ENCODE measurements at places on chromosomes 7 and 10.

- DNase-seq = no peak
These were observed 244.2 kb upstream of the IGFBP3 start for GRCh38 chr7:46165276-46165675.

GRCh38 chr7:1727079-1727478, 57.0 kb downstream of the ELFN1 start:
- no peak for DNase-seq

GRCh38 chr10:37856881-37857286, 526 bp downstream of the ZNF248 start:
- peak; percentile 51 for DNase-seq

DNA sequence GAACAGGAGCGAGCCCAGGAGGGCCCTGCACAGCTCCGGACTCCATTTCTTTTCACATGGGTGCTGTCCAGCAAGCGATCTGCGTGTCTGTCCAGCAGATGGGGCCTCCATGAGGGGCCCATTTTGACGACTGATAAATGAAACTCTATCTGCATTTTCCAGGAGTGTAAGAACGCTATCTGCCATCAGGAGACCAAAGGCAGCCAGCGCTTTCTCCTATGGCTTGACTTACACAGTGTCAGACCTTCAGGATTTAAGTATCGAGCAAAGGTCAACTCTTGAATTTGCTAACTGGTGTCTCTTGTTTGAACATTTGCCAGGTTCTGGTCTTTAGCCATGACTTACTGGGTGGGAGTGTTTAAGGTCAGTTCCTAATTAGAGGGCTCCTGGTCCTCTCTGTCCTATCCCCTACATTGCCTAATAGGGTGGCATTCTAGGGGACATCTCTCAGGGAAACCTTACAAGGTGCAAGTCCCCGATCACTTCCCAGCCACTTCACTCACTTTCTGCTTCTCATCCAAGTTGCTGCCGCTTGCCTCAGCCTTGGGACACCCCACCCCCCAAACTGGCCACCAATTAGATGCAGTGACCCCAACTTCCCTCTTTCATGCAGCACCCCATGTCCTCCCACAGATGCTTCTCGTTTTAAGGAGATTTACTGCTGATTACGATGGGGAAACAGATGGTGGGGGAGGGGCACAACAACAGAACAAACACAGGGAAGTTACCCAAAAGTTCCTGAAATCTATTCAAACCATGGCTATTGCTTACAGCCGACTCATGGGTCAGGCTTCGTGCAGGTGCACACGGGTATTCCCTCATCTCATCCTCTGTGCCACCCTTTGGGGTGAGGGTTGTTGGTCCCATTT, 20.0 kb downstream of the VSIR start:
- DNase-seq = peak; percentile 76

GRCh38 chr7:82044497-82045080, 274.7 kb upstream of the HGF start:
- peak; percentile 14 for DNase-seq

- no peak for DNase-seq
These were observed 21.2 kb upstream of the UCN3 start for GRCh38 chr10:5343561-5343960.

- peak; percentile 64 for DNase-seq
These were observed 58.2 kb upstream of the YAE1 start for GRCh38 chr7:39507866-39508551.

GRCh38 chr7:41501466-41501865, 201.4 kb downstream of the INHBA start:
- no peak for DNase-seq

- no peak for DNase-seq
These were observed 409.8 kb upstream of the NPVF start for GRCh38 chr7:25638068-25638467.

DNA sequence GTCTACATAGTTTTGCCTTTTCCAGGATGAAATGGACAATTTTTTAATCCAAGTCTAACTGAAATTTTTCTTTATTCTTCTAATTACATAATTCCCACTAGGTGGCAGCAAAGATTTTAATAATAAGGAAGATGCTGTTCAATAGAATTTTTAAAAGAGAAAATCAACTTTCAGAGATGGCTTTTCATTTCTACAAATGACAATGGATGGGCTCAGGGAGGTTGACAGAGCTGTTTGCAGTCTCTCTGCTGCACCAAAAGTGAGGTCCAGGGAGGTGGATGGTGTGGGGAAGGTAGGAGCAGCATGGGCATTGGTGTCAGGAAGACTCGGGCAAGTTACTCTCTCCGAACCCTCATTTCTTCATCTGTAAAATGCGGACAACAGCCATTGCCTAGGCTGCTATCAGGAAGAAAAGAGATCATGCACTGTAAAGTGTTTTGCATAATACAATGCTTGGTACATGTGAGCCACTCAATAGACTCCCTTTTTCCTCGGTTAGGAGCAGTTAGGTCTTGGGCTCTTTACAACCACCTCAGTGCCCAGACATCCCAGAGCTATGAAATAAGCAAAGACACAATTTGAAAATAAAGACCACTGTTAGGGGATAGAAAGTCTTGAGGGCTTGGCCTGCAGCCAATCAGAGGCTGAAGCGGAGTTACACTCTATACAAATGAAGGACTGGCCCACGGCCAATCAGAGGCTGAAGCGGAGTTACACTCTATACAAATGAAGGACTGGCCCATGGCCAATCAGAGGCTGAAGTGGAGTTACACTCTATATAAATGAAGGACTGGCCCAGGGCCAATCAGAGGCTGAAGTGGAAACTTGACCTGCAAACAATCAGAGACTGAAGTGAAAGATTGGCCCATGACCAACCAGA, 107.1 kb downstream of the ABLIM1 start:
- DNase-seq = peak; percentile 85

- DNase-seq = no peak
These were observed 433.0 kb downstream of the PAXIP1 start for GRCh38 chr7:154569916-154570315.

- no peak for DNase-seq
These were observed 760 bp upstream of the PRAP1 start for GRCh38 chr10:133346413-133346812.

DNA sequence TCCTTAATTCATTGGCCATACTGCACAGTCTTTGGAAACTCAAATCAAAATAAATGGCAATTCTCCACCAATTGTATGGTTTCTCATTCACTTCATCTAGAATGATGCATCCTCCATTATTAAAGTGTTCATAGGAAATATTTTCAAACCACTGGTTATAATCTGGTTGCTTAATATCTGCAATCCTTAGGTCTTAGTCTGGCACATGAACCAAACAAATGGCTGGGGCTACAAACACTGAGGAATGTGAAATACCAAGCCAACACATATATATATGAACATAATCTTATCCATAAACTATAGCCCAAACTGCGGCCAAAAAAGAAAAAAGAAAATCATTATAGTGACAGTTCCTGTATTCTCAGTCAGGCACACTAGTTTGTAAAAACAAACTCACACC, 5.7 kb upstream of the MSS51 start:
- no peak for DNase-seq

DNA sequence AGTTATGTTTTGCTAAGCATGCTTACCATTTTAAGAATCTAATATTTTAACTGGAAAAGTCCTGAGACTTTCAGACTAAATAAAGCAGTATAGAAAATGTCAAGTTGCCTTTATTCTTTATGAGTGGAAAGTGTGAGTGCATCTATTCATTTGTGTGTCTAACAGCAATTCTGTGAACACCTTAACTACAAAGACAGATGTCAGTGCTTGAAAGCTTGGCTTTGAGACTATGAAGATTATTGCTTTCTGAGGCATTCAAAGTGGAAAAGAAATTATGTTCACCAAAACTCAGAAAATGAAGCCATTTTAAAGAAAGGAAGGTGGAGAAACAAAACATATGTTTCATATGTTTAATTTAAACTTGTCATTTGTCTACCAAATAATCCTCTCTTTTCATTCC, 294.5 kb upstream of the SEMA3C start:
- no peak for DNase-seq

GRCh38 chr7:6164491-6164890, 107.9 kb downstream of the CYTH3 start:
- no peak for DNase-seq

GRCh38 chr10:127266431-127266830, 70.0 kb upstream of the INSYN2A start:
- no peak for DNase-seq

GRCh38 chr7:2521341-2521745, 1.8 kb downstream of the LFNG start:
- DNase-seq = no peak

GRCh38 chr7:2754086-2754485, 66.1 kb downstream of the AMZ1 start:
- DNase-seq = no peak

DNA sequence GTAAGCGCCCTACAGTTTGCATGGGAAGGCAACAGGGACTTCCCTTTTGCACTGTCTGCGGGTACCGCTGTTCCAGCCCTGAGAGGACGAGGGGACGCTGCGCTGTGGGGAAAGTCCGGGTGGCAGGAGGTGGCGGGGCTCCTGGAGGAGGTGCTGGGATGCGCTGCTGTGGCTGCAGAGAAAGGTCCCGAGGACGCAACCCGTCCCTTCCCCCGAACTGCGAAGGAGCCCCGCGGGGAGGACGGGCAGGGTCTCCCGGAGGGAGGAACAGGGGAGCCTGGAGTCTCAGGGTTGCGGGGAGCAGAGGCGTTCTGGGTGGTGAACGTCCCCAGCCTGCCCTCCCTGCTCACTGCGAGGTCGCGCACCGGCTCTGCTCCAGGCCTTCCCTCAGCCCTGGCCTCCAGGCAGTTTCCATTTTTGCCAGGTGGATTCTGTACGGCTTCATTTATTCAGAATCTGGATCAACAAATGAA, 91.6 kb downstream of the CXCL12 start:
- DNase-seq = peak; percentile 69

GRCh38 chr7:148114804-148115203, 475.8 kb upstream of the C7orf33 start:
- DNase-seq = no peak

- no peak for DNase-seq
These were observed 222.5 kb upstream of the PITRM1 start for GRCh38 chr10:3395041-3395440.

GRCh38 chr10:127033216-127034033, 128.2 kb downstream of the DOCK1 start:
- DNase-seq = no peak

DNA sequence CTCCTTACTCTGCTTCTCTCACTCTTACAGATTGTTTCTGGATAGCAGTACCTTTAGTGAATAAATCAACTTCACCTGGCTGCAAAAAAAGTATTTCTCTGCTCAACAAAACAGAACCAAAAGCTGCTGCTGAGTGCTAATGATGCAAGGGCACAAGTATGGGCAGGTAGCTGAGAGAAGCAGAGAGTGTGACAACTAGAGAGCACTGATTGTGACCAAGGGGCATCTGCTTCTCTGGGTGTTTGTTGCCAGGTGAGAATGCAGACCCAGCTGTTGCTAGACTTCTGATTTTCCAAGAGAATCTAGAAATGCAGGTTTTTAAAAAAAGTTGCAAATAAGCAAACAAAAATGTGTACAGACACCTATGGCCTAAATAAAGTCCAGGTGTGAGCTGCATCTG, 25.3 kb upstream of the PPIF start:
- DNase-seq = no peak

DNA sequence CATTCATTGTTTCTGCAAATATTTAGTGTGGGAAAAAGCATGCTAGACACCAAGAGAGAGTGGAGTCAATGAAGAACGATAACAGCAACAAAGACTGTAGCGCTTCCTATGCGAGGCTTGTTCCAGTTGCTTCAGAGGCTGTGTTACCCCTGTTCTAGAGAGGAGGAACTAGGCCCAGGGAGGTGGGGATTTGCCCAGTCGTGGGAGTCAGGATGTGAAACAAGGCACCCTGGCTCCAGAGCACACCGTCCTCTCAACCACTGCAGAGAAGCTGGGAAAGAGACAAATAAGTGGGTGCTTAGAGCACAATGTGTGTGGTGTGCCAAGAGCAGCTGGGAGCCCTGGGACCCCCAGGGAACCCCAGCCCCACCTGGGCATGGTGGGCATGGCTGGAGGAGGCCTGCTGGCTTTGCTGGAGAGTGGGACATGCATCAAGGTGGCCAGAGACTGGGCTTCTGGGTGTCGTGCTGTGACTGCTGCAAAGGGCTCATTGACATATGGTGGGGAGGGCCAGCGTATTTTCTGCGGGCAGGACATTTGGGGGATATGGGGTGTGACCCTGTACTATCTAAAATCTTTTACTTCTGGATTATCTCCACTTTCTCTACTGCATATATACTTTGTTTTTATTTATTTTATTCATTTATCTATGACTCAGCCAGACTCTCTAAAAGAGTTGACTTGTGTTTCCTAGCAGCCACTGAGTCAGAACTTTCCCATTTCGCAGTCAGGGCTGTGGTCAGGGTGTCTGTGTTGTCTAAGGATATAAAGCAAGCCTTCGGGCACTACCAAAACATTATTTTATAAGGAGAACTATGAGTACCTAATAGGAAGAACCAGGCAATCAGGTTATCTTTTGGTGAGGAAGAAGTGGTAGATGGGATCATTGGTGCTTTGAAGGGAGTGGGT, 95.4 kb downstream of the TCF7L2 start:
- no peak for DNase-seq

DNA sequence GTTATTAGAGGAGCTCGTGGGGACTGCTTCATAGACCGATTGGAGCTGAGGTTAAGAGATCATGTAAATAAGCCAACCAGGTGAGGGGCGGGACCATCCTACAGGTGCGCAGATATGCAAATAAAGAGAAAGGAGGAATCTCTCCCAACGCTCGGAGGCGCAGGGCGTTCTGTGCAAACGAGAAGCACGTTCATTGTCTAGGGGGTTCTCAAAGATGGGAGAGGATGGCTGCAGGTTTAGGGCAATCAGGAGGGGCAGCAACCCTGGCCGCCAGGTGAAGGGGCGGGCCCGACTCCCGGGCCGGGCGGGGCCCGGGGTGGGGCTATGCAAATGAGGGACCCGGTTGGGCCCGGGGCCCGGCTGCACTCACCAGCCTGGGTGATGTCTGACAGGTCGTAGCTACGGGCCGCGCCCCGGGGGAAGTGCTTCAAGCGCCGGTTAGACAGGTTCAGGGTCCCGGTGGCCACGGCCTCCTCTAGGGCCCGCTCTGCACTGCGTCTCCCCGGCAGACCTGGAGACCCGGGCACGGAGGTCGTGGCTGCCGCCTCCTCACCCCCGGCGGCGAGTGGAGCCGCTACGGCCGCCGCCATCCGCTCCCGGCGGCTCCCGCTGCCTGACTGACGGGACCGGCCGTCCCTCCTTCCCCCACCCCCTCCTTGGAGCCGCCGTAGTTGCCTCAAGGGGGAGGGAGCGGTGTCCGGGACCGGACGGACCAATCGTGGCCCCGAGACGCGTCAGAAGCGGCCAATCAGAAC, at the start of gene LRCH4:
Gene LRCH4 (minus strand): TSS at position 619 of the 755 bp plus-strand sequence. CDS start 29 bp downstream, at position 590.
- DNase-seq = no peak

DNA sequence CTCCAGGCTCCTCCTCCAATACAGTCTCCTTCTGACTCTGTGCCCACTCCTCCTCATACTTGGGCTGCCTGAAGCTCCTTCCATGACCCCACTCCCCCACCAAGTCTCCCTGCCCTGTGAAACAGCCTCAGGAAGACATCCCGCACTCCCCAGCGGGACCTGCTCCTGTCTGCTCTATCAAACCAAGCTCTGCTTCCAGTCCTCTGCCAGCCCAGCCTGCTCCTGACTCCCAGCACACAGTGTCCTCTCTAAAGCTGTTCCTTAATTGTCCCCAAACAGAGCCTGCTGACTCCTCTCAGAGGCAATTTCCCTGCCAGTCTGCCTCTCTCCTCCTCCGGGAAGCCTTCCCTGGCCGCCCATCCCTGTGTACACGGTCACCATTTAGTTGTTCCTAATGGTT, 9.9 kb downstream of the POLL start:
- DNase-seq = no peak
